ENCODE measurements at places on chromosomes 7 and 10.

DNA sequence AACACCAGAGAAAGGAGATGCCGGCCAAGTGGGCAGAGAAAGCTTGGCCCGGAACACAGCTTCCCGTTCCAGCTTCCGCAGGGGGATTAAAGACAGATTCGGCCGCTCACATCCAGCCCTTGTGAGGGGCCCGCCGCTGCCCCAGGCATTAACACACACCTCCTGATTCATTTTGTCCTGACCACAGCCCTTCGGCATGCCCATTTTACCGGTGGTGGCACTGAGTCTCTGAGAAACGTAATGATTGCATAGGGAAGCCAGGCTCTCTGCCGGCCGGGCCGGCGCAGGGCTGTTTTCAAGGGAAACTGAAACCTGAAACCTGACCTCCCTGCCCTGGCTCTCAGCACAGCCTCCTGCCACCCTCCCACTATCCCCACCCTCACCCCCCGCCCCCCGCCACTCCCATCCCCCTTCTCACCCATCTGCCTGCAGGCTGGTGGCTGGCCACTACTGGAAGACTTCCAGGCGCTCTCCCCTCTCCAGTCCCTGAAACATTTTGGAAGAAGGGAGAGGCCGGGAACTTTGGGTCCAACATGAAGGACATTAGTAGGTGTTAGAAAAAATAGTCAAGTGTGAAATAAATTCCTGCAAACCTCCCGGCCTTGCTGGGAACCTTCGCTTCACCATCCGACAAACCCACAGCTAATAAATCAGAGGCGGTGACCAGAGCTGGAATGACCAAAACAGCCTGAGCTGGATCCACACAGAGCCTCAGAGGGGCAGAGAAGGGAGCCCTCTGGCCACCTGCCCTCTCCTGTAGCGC, 83.5 kb upstream of the CUX1 start:
- no peaks in the 10 kb centered on the region for H3K4me1 ChIP-seq
- no peaks in the 10 kb centered on the region for H3K36me3 ChIP-seq
- no peak overlapping the region for H3K27ac ChIP-seq
- H3K4me3 ChIP-seq = no peak overlapping the region
- DNase-seq = no peak

GRCh38 chr10:48446785-48447184, 140.3 kb downstream of the MAPK8 start:
- H3K4me3 ChIP-seq = no peak overlapping the region
- no peak for DNase-seq
- H3K4me1 ChIP-seq = no peaks in the 10 kb centered on the region
- no peak overlapping the region for H3K27ac ChIP-seq
- no peaks in the 10 kb centered on the region for H3K27me3 ChIP-seq

DNA sequence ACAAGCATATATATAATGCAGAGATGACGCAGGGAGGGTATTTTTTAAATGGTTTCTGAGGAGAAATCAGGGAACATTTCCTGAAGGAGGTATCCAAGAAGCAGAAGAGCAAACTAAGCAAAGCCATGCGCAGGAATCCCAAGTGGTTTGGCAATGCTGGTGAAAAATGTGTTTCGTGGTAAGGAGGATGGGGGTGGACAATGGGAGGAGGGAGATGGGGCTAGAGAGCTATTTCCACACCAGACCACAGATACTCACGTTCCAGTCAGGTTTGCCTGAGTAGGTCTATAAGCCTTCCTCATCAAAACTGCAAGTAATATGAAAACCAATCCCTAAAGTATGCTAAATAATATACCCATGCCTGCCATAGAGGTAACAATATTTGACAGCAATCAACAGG, 223.7 kb upstream of the MKLN1 start:
- no peaks in the 10 kb centered on the region for H3K27me3 ChIP-seq
- peaks cover 50% of the 10 kb centered on the region for H3K36me3 ChIP-seq

DNA sequence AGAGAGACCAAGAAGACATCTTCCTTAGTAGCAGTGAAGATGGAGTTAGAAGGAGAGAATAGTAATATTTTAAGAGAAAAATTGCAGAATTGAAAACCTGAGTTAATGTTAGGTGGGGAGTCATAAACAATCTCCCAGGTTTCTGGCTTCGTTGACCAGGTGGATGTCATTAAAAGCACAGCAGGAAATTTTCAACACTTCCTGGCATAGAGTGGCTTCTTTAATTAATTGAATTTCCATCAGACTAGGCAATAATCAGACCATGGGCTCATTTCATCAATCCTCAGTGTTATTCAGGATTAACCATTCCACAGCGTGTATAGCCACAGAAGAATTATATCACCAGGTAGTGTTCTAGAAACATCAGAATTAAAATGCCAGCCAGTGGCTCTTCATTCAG, 268.2 kb downstream of the CCDC3 start:
- H3K36me3 ChIP-seq = no peaks in the 10 kb centered on the region
- H3K27me3 ChIP-seq = no peaks in the 10 kb centered on the region
- no peak overlapping the region for H3K4me3 ChIP-seq
- H3K4me1 ChIP-seq = peaks cover 6% of the 10 kb centered on the region
- no peak for DNase-seq

DNA sequence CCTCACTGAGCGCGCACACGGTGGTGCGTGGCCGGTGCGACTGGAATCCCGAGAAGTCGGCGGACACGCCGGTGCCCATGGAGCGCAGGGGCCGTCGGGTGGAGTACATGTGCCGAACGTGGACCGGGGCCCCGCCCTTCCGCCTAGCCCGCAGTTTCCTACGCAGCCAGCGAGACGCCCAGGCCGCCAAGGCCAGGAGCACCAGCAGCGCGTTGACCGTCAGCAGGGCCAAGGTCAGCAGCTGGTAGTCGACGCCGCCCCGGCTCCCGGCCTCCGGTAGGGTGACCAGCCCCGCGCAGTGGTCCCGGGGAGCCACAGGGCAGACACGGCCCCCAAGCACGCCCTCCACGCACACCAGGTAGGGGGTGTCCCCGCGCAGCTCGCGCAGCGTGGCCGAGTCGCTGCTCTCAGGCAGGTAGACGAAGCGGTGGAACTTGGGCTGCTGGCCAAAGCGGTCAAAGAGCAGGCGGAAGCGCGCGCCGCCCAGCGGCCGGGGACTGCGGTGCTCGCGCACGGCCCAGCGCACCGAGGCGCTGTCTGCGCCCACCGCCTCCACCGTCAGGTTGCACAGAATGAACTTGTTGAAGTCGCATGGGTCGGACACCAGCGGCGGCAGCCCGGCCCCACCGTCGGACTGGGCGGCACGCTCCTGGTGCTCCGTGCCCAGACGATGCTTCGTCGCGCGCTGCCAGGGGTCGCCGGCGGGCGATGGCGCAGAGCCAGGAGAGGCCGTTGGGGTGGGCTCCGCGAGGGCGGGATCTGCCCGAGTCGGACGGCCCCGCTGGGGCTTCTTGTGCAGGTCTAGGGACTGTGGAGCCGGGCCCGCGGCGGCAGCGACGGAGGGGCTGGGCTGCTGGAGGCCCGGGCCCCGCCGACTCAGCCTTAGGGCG, 2.2 kb downstream of the TRIL start:
- peak; percentile 47 for DNase-seq
- H3K27me3 ChIP-seq = peaks cover 65% of the 10 kb centered on the region
- H3K4me1 ChIP-seq = peaks cover 9% of the 10 kb centered on the region
- peak overlapping the region; percentile 20 for H3K4me3 ChIP-seq
- no peak overlapping the region for H3K27ac ChIP-seq

- no peaks in the 10 kb centered on the region for H3K36me3 ChIP-seq
- DNase-seq = no peak
- no peak overlapping the region for H3K4me3 ChIP-seq
- peaks cover 10% of the 10 kb centered on the region for H3K27me3 ChIP-seq
- no peak overlapping the region for H3K27ac ChIP-seq
These were observed 51.8 kb upstream of the TRIL start for GRCh38 chr7:29009947-29010346.

DNA sequence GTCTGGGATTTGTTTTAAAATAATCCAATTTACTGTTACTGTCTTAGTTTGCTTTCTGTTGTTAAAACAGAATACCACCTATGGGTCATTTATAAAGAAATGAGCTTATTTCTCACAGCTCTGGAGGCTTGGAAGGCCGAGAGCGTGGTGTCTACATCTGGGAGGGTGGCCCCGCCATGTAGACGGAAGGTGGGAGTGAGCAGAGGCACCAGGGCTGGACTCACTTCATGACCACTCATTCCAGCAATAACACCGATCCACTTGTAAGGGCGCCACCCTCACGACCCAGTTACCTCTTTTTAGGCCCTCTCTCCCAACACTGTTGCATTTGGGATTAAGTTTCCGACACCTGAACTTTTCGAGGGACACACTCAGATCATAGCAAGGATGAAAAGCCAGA, 36.2 kb upstream of the CFAP46 start:
- H3K27me3 ChIP-seq = peaks cover 7% of the 10 kb centered on the region
- H3K27ac ChIP-seq = no peak overlapping the region
- H3K4me1 ChIP-seq = no peaks in the 10 kb centered on the region
- H3K36me3 ChIP-seq = no peaks in the 10 kb centered on the region
- DNase-seq = no peak

- H3K4me1 ChIP-seq = peaks cover 56% of the 10 kb centered on the region
- H3K27ac ChIP-seq = peak overlapping the region; percentile 71
- no peaks in the 10 kb centered on the region for H3K27me3 ChIP-seq
These were observed 4.3 kb upstream of the GDI2 start for GRCh38 chr10:5817322-5818047.

DNA sequence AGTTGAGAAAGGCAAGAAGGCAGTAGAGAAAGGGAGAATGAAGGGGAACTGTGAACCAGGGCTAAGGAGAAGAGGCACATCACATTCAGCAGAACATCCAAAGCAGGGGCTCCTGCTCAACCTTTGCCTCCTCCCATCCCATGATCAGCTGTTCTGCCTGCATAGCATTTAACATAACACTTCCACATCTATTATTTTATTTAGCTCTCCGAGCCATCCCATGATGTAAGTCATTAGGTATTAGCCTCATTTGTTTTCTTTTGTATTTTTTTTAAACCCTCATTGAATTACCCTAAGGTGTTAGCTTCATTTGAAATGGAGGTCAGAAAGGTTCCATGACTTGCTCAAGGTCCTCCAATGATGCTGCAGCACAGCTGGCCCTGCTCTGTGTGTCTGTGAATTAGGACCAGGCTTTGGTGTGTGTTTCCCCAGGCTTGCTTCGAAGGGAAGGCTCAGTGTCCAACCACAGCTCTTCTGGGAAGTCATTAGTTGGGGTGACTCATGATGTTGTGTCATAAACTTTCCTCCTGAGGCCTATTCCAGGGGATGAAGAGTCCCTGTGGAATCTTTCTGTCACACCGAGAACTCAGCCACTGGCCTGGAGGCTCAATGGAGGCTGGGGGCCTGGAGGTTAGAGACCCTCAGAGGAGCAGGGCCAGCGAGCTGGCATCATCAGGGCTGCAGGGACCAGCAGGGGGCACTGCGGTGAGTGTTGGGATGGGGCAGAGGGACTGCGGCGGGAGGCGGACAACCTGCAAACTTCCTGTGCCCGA, 16.5 kb downstream of the NPFFR1 start:
- peak; percentile 25 for DNase-seq
- H3K36me3 ChIP-seq = no peaks in the 10 kb centered on the region
- no peak overlapping the region for H3K27ac ChIP-seq
- H3K4me3 ChIP-seq = no peak overlapping the region
- H3K27me3 ChIP-seq = peaks cover 7% of the 10 kb centered on the region

Data from activated CD4-positive, alpha-beta memory T cell treated with anti-CD3 and anti-CD28 coated beads for 36 hours (primary cell).